GM06990 (cell line): ENCODE measurements at places on chromosomes 2 and 18.

GRCh38 chr2:36812196-36812595, 115.7 kb downstream of the VIT start:
- no peak for DNase-seq

DNA sequence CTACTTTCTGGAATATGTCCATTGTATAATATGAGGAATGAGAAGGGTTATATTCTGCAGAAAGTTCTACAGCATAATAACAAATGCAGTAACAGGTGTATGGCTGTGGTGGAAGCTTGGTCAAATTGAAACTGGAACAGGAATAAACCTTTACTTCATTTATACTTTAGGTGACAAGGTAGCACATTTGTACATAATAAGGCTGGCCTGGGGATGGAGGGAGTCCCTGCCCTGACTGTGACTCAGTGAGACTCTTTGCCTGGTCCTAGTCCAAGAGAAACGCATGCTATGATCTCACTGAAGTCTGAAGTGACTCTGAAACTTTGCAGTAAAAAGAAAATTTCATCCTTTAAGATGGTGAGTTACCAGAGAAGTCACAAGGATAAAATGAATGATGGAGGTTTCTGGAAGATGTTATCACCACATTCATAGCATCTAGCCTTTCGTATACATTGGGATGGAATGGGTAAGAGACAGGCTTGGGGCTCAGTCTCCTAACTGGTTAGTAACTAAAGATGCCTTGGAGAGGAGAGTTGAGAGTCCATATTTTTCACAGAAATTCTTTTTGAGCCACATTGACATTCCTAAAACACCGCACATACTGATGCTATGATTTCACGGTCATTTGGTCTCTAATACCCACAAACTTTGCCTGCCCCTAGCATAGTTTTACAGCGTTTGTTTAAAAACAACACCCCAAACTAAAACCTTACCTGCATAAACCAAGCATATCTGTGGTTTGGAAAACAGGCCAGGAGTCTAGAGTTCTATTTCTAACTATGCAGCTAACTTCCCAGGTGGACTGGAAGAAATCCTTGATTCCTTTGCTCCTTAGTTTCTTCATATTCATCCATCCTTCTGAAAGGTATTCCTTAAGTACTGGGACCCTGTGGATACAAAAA, 42.4 kb upstream of the NABP1 start:
- DNase-seq = peak; percentile 53

GRCh38 chr2:179098080-179098689, 48.2 kb upstream of the CCDC141 start:
- no peak for DNase-seq

- DNase-seq = no peak
Observed at GRCh38 chr2:222421626-222422025, 2.7 kb upstream of the SGPP2 start.

DNA sequence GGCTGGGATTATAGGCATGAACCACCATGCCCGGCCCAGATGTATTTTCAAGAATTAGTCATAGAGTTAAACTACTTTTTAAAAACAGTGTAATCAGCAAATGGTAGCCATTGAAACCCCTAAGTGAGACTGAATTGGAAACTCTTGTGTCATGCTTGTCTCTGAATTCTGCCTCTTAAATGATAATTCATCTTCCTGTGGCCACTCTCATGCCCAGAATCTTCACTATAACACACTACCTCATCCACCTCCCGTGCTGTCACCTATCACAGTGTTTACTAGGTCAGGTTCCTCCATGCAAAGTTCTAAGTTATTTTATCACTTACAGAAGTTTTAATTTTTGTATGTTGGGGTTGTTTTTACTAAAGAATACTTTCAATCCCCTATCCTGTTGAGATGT, 197.5 kb downstream of the PHLPP1 start:
- no peak for DNase-seq
